ENCODE measurements at places on chromosomes 4 and X.
A peak's percentile ranks its signal among the peaks of the same experiment; 100 is the strongest.

DNA sequence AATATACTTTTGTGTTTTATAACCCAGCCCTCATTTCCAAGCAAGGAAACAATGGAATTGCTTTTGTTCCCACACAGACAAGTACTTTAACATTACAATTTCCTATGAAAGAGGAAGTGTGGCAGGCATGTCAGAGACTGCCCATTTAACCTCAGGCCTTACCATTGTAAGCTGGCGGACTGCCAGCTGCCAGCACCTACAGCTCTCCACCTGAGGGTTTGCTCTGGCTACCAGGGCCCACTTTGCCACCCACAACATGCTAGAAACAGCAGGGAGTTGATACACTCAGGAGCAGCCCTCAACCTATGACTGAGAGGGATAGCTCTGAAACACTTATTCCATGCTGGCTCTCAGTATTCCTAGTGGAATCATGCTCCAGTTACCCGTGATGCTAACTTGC lies 152.3 kb upstream of the PRDX4 start:
- no peak for DNase-seq

DNA sequence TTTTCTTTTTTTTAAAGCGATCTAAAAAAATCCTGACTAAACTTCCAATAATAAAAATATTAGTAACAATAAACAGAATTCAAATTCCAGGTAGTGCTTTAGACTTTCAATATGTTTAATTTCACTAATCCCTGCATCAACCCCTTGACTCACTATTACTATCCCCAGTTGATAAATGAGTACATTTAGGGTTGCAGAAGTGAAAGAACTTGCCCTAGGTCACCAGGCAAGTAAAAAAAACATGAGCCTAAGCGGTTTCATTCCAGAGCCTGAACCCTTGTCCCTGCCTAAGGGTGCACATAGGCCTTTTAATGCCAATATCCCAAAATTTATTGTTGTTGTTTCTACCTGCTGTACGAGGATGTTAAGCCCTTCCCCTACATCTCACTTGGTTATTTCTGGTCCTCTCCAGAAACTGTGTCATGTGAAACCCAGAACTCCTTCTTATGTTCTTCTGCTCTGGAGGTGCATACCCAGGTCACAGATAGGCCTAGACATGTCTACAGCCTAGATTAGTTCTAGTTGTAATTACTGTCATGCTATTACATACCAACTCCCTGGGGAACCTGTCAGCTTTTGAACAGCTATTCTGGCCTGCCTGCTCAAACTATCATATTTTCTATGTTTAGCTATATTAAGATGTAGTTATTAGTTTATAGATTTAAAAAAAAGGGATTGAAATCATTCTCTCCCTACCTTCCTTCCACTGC lies 244.5 kb upstream of the PITX2 start:
- DNase-seq = no peak

- DNase-seq = no peak
Observed at GRCh38 chrX:14029425-14030173, at the start of gene GEMIN8. Gene GEMIN8, minus strand, starts transcription at chrX:14029892. Its CDS starts 8,414 bp downstream, at chrX:14021478.

- DNase-seq = no peak
Observed at GRCh38 chr4:15536552-15537499, 67.1 kb downstream of the CC2D2A start.

- no peak for DNase-seq
Observed at GRCh38 chr4:140903522-140904475, 147.6 kb upstream of the TBC1D9 start.

DNA sequence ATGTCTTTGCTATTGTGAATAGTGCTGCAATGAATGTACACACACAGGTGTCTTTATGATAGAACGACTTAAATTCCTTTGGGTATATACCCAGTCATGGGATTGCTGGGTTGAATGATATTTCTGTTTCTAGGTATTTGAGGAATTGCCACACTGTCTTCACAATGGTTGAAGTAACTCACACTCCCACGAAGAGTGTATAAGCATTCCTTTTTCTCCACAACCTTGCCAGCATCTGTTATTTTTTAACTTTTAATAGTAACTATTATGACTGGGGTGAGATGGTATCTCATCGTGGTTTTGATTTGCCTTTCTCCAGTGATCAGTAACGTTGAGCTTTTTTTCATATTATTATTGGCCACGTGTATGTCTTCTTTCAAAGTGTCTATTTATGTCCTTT lies 17.6 kb upstream of the DCUN1D4 start:
- DNase-seq = no peak

- no peak for DNase-seq
Observed at GRCh38 chr4:138981930-138982390, 33.6 kb upstream of the NOCT start.

DNA sequence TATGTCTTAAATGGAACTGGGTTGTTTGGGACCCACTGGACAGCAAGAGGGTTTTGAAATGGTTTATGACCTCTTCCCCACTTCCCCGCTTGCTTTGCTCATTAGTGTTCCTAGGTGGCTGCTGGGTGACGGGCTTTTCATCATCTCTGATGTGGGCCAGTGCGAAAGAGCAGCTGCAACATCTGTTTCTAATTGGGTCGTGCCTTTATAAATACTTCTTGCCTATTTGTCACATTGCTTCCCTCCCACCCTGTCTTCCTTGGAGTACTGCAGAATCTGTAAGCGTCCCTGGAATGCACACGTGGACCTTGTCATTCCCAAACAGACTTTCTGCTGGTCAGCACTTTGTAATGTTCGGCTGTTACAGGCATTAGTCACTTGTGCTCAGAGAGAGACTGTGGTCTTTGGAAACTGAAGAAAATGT lies 35.2 kb downstream of the SEPTIN11 start:
- DNase-seq = peak; percentile 97

GRCh38 chr4:186707574-186707973 lies 16.1 kb downstream of the FAT1 start:
- DNase-seq = no peak

- no peak for DNase-seq
Observed at GRCh38 chrX:13837290-13837745, 20.4 kb upstream of the GPM6B start.

- DNase-seq = peak; percentile 40
Observed at GRCh38 chr4:169791527-169792156, 33.9 kb upstream of the HPF1 start.

GRCh38 chr4:113695328-113696169 lies 66.0 kb downstream of the CAMK2D start:
- no peak for DNase-seq

DNA sequence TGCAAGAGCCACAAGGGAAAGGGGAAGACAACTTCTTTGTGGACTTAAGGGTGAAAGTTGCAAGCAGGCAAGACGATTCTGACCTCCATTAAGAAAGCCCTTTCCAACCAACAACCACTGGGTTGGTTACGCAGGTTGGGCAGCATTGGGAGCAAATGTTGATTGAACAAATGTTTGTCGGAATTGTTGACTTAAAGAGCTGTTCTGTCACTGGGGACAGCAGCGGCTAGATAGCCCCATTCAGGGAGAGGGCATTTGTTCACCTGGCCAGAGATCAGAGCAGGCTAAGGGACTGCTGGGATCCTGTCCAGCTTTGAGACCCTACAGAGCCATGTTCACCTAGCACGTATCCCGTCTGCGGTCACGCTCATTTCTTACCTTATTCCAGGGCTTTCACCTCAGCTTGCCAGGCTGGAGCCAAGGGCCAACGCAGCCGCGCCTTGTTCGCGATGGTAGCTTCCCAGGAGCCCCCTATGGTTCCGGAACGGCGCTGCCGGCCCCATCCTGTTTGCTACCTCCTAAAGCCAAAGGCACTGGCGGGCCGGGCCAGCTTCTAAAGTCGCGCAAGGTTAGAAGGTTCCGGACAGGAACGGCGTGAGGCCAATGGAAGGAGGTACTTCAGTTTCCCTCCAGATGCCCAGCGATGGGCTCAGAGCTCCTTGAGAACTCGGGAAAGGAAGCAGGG lies 24.6 kb downstream of the F9 start:
- DNase-seq = no peak

- DNase-seq = no peak
Observed at GRCh38 chr4:182242787-182243186, 415 bp upstream of the TENM3 start.

- DNase-seq = no peak
Observed at GRCh38 chr4:15361529-15361928, 66.3 kb upstream of the C1QTNF7 start.

DNA sequence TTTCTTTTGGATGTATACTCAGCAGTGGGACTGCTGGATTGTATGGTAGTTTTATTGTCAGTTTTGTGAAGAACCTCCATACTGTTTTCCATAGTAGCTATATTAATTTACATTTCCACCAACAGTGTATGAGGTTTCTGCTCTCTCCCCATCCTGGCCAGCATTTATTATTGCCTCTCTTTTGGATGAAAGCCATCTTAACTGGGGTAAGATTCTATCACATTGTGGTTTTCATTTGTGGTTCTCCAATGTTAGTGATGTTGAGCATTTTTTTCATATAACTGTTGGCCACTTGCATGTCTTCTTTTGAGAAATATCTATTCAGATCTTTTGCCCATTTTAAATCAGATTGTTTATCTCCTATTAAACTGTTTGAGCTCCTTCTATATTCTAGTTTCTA lies 27.6 kb downstream of the QRFPR start:
- no peak for DNase-seq

- no peak for DNase-seq
Observed at GRCh38 chrX:9349572-9350494, 115.0 kb upstream of the TBL1X start.

DNA sequence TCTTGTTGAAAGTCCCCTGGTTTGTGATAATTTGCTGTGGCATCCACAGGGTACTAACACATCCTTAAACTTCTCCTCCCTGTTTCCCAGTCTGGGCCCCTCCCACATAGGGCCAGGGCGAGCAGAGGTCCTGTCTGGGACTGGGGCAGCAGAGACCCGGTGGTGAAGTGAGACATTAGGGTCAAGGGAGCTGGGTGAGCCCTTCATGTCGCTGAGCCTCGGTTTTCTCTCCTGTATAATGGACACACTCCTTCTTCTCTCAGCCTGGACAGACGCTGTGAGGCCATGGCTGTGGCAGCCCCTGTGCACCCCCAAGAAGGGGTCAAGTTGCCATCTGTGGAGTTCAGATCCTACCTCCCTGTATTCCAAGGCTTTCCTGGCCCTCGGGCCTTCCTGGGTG lies 33.0 kb upstream of the HMX1 start:
- DNase-seq = no peak

GRCh38 chr4:154928640-154929257 lies 147.7 kb downstream of the RBM46 start:
- DNase-seq = peak; percentile 14

- DNase-seq = no peak
Observed at GRCh38 chrX:131614241-131614640, 70.4 kb downstream of the OR13H1 start.

DNA sequence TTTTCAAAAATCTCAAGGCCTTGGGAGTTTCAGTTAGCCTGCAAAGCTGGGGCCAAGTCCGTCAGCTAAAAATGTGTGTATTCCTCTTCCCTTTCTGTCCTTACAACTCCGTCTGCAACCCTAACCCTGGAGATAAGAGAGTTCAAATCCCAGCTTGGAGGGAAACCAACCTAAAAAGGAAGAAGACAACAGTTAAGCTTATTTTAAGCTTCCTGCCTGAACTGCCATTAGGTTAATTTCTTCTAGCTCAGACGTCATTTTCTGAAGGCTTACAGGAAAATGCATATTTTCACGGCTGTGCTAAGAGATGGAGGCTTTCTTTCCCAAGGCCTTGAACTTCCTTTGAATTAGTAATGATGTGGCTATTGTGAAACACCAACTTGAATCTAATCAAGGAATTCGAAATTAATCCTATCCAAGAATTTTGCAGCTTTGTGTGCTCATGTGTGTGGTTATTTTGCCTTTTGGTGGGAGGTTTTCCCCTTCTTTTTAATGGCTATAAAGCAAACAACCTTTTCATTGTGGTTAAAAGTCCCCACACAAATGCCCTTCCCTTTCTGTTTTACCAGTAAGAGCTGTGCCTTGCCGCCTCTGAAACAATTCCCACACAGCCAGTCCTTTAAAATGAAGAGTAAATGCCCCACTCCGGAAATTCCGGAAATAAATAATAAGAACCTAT lies 103.5 kb downstream of the IRF2 start:
- DNase-seq = no peak

GRCh38 chr4:7323872-7324650 lies 110.7 kb downstream of the PSAPL1 start:
- DNase-seq = no peak

DNA sequence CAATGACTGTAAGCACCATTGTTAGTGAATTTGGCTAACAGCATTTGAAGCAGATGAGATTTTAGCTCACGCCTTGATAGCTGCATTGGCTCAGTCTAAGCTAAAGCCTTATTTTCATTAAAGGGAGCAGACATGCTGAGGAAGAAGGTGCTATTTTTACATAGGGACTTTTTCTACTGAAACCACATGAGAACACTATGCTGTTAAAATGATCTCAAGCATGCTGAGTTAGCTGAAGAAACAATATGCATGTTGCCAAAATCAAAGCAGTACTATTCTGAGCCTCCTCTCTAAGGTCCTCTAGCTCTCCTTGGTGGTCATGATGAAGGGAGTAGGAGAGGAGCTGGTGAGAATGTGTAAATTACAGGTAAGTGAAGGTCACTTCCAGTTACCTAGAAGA lies 134.4 kb upstream of the JADE1 start:
- DNase-seq = no peak

DNA sequence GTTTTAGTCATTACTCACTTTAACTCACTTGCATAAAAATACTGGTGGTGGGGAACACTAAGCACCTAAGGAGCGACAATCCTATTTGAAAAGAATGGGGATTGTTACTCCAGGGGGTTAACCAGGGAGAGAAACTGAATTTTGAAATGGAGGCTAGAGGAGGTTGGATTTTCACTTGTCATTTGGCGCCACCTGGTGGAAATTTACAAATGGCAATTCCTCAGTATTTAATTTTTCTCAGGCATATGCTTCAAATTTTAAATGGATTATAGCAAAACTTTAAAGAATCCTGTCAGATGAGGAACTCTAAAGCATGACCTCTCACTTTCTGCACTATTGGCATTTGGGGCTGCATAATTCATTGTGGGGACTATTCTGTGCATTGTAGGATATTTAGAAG lies 2.7 kb upstream of the GEMIN8 start:
- no peak for DNase-seq

DNA sequence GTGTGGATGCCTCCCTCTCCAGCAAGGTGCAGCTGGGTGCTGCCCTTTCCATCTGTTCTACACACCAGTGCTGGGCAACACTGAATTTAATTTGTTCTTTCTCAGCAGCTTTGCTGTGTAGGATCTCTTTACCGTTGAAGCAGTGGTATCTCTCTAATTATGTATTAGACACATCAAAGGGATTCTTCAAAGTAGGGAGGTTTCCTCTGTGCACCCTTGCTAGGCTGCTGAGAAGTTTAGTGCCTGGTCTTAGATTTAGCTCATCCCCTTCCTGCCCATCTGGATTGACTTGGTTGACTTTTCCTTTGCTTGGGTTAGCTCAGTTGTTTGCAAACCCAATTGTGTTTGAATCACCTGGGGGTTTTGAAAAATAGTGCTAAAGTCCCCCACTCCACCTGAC lies 27.8 kb upstream of the LDB2 start:
- no peak for DNase-seq

DNA sequence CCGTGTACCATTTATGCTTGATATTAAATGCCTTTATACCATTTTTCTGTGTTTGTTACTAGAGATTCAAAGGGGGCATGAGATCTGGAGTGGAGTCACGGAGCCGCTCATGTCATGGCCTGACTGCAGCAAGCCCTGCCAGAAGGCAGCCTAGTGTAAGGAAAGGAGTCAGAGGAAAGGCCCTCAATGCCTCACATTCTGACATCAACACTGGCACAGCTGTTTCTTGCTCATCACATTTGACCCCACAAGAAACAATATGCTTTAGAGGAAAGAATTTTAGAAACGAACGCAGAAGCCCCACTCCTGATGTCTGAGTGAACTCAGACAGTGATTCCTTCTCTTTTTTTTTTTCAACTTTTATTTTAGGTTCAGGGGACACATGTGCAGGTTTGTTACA lies 322.4 kb upstream of the CPEB2 start:
- DNase-seq = no peak

All from HFF-Myc (cell line).